ENCODE measurements at places on chromosomes 2 and 18.

DNA sequence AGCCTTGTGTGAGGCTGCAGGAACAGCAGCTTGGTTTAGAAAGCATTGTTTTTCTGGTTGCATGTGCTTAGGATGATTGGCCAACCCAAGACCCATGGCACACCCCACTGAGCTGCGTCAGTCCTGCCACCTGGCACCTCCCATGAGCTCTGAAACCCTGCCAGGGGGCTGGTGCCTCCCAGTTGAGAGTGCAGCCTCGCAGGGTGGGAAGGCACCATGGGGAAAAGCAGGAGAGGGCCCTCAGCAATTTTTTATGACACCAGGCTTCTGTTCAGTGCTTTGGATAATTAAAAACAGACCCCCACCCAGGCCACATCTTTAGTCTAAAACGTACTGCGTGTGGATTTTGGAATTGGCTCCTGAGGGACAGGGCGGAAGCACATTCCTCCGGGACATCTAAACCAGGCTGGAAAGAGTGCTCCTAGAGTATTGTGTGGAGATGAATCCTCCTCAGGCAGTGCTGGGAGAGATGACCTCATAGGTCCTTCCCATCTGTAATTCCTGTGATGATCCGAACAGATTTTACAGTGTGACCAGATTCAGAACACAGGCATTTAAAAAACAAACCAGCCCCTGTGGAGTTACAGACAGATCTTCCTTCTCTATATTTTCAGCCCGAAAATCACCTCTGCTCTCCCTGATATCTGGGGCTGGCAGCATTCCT lies 438.3 kb downstream of the ZNF521 start:
- no peak for ATAC-seq

DNA sequence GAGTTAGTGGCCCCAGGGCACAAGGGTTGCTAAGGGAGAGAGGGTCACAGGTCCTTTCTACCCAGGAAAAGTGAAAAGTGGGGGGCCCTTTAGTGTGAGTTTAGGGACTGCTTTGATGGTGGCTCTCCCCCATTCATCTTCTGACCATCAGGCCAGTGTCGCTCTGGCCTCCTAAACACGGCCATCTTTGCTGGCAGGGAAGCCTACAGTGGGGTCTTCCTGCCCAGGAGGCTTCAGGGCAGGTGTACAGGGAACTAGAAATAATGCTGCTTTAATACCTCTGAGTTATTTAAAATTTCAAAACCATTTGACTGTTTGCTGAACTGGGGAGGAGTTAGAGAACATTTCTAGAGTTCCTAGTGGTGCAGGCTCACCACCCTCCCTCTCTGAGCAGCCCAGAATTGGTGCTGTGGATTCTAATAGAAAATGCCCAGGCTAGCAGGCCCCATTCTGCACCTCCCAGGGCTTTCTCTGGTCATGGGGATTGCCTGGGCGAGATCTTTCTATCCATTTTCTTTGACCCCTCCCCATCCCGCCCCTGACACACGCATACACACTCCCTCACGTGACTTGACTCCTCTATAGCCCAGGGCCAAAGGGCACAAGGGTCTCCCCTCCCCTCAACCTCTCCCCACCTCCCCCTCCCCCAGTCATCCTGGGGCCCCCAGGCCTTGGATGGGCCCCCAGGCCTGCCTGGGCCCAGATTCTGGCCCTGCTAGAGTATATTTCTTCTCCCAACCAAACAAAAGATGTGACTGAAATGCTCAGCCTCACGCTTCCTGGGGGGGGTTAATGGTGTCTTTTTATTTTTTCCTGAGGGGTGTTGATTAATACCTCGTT lies 3.1 kb downstream of the PKDCC start:
- ATAC-seq, result no peak

DNA sequence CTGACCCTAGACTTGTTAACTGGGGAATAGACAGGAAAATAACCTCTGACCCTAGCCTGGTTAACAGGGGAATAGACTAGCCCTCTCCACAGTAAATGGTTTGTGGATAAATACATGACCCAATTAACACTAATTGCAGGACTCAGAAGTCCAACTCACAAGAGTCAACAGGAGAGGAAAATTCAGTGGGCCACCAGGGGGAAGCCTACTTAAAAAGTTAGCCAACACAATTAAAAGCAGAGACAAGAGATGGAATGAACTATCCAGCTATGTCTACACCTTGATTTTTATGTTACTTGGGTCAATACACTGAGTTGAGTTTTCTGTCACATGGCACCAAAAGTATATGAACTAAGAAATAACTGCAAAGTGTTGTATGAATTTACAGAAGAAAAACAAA lies 158.8 kb upstream of the SLC39A10 start:
- no peak for ATAC-seq

DNA sequence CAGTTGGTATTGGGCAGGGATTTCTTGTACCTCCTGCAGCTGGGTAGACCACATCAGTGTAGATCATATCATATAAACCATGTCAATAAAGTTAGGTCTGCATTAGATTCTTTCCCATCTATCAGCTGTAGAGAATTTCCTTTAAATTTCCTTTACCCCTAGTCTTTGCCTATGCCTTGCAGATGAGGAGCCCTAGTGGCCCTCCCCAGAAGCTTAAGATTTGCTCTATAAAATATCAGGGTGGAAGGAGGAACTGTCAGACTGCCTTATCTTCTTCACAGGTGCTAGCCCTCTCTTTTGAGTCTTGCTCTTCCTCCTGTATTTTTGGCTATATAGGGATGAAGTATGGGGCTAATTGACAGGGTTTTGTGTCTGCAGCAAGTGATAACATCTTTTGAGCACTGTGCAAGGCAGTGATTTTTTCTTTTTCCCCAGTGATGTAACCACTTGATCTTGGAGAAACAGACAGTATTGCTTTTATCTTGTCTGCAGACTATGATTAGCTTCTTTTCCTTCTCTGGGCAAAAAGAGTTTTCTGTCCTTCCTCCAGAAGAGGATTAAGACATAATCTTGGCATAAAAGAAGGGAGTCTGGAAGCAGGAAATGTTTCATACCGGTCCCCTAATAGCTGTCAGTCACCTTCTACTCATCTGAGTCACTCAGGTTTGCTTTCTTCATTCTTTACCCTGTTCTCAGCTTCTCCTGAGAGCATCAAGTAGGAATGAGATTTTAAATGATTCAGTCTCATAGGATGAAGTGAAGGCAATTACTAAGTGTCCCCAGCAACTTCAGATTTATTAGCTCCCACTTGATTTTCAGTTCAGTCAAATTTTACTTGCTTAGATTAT lies 286.4 kb downstream of the CDH19 start:
- no peak for ATAC-seq

GRCh38 chr2:204504594-204504993 lies 40.7 kb upstream of the PARD3B start:
- no peak for ATAC-seq

DNA sequence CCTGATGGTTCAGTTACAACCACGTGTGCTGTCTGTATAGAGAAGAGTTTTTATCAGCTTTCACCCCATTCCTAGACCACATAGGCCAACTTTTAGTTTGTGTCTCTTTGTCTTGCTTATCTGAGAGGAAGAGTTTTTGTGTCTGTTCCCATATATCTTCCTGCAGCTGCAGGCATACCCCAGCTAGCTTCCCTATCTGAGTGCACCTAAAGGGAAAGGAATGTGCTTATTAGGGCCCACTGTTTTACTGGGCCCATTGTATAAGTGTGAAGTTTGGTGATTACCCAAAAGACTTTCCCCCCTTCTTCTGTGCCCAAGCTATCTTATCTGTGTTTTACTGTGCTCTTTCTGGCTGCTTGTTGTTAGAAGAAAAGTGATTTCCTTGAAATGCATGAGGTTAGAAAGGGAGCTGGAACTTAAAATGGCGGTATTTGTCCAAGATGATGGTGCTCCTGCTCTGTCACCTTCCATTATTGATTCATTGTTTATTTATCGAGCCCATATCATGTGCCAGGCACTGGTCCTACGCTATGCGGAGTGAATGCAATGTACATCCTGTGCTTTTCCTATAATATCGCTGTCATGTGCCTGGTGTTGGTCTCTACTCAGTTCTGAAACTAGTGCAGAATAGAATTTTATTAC lies 57.2 kb downstream of the NYAP2 start:
- no peak for ATAC-seq

DNA sequence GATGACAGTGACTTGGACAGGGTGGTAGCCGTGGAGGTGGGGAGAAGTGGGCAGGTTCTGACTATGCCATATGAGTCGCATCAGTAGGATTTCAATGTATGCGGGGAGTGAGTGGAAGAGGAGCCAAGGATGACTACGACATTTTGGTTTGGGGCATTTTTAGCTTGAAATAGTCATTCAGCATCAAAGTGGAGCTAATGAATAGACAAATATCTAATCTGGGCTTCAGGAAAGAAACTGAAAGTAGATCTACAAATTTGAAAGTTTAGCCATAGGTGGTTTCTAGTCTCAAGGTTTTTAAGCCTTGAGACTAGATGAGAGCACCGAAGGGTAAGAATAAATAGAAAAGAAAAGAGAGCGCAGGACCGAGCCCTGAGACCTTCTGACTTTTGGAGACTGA lies 58.3 kb downstream of the FEZ2 start:
- no peak for ATAC-seq

DNA sequence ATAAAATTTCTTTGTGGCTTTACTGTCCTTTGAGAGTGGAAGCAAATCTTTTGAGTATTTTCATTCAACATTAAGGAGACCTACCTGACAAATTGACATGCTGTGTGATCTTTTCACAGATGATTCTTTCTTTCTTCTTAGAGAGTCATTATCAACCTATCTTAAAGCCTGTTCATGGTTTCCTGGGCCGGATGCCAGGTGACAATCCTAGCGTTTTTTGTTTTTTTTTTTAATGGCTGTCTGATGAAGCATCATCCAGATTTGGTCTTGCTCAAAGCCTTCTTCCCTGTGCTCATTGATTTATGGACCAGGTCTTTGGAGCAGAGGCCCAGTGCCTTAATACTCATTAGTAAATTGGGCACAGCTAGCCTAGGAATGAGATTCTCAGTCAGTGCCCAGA lies 9.8 kb upstream of the MGAT5 start:
- ATAC-seq, result no peak

- no peak for ATAC-seq
Measured at GRCh38 chr2:32824070-32824809, 122.5 kb upstream of the LTBP1 start.

- no peak for ATAC-seq
Measured at GRCh38 chr2:64765160-64765805, 111.6 kb upstream of the SERTAD2 start.

- no peak for ATAC-seq
Measured at GRCh38 chr2:191391171-191391570, 146.0 kb downstream of the MYO1B start.

GRCh38 chr18:59197636-59198035 lies 22.3 kb upstream of the GRP start:
- ATAC-seq, result no peak

DNA sequence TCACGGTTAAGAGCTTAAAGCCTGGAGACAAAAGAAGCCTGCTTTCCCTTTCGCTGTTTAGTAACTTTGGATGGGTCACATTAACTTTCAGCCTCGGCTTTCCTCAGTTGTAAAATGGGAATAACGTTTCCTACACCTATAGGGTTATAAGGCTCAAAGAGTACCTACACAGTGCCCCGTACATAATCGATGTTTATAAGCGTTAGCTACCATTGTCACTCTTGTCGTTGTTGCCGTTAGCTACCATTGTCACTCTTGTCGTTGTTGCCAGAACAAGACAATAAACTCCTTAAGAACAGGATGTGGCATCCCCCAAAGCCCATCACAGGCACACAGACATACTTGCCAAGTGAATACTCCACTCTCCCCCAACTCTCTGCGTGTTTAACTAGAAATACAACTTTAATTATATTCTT lies 901 bp upstream of the MFSD6 start:
- no peak for ATAC-seq

- ATAC-seq, result no peak
Measured at GRCh38 chr2:232898592-232899543, 28.8 kb downstream of the SNORC start.

DNA sequence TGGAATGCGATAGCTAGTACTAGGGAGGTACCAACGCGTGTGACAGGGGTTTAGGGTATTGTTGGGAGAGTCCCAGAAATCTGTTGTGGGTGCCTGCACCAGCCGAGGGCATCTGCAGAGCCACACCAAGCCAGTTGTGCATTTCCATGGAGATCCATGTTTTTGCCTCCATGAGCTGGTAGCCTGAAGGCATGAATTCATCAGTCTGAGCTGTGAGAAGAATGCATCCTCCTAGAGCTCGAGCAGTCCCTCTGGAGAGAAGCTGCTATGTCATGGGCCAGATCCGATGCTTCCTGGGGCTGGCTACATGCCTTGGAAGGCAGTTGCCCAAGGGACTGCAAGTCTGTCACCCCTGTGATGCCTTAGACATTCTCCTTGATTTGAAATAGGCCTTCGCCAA lies 57.9 kb downstream of the LIPG start:
- ATAC-seq, result no peak

DNA sequence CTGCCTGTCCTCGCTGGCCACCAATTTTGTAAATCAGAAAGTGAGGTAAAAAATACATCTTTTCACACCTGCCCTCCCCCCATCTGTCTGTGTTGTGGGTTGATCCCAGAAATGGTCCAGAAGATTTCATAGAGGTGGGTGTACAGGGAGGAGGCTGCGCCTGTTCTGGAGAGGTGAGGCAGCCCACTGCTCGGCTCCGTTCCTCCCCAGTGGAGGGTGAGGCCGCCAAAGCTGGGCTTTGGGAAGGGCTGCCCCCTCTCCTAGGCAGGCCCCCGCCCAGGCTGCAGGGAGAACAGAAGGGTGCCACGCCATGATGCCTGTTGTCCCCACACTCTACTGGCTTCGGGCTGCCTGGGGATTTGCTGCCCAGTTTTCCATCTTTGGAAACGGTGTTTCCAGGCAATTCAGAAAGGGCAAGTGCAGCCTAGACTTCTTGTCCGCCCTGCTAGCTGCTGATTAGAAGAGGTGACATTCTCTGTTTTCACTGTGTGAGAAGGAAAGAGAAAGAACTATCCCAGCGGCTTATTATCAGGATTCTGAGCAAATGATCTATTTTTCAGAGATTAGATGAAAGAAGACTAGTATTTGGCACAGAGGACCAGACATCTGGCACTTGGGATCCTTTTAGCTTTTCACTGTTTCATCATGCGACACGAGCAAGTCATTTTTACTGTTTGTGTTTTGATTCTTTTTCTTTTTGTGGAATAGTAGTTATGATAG lies 18.7 kb downstream of the SMARCAL1 start:
- ATAC-seq, result no peak

- ATAC-seq, result no peak
Measured at GRCh38 chr2:47344890-47345589, 57.9 kb upstream of the MSH2 start.

DNA sequence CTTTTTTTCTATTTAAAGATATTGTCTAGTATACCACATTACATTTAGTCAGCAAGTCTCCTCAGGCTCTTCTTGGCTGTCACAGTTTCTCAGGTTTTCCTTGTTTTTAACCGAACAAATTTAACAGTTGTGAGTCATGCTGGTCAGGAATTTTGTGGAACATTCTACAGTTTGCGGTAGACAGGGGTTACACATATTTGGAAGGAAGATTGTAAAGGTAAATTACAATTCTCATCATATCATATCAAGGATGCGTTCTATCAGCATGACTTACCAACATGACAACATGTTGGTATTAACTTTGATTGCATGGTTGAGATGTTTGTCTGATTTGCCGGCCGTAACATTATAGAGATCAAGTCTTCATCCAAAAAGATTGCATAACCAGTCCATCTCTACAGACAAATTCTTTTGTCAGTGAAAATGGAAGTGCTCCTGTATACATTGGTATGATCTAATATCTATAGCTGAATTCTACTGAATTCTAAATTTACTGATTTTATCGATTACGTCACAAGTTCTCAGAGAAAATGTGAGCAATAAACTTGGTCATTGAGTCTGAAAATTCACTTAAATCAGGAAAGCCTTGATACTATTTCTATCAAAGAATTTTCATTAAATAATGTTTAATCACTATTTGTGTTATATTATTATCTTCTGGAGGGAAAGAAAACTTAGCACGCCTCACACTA lies 664.4 kb upstream of the SLC8A1 start:
- ATAC-seq, result no peak

- no peak for ATAC-seq
Measured at GRCh38 chr2:85441864-85442263, 23.4 kb downstream of the SH2D6 start.
